HFFc6 (cell line): ENCODE measurements at places on chromosomes 16 and 17.

DNA sequence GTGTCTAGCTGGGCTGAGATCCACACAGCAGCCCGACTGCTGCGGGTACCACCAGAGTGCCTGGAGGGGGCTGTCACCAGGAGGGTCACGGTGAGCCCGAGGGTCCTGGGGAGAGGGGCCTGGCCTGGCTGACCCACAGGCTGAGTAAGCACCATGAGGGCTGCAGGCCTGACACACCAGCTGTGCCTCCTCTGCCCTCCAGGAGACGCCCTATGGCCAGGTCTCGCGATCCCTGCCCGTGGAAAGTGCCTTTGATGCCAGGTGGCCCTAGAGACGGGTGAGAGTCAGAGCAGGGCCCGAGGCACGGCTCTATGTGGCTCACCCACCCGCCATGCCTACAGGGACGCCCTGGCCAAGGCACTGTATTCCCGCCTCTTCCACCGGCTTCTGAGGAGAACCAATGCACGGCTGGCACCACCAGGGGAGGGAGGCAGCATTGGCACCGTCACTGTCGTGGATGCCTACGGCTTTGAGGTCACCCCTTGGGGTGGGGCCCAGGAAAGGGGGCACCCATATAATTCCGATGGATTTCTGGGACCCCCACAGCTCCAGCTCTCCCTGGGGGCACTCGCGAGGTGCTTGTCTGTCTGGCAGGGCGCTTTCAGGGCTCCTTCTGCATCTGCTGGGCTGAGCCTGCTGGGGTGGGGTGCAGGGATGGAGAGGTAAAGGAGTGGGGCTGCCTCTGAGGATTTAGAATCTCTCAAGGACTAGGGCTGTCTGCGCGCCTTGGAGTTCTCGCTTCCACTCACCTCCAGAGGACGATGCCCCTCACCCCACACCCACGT lies 7.1 kb downstream of the MYO15B start:
- no peak for DNase-seq

GRCh38 chr17:70414300-70414699 lies 245.0 kb downstream of the KCNJ2 start:
- DNase-seq, result no peak

GRCh38 chr17:66448026-66448639 lies 145.7 kb downstream of the PRKCA start:
- no peak for DNase-seq

DNA sequence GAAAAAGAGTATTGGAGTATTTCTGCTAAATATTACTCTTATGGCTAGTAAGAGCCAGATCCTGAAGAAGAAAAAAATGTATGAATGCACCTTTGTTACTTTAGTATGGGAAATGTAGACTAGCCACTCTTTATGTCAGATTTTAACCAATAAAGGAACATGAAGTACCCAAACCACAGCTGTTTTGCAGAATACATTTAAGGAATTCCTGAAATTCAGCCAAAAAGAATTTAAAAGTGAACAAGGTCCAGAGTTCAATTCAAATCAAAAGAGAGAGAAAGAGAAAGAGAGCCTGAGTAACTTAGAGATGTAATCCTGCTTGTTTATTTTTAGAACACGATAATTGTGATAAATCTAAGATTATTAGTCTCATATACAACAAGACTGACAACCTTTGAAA lies 1.2 kb downstream of the KCNJ16 start:
- DNase-seq, result no peak

- DNase-seq, result no peak
Observed at GRCh38 chr17:33435721-33436301, 142.7 kb upstream of the ASIC2 start.

GRCh38 chr17:19554393-19554792 lies 20.7 kb downstream of the SLC47A1 start:
- DNase-seq, result no peak

DNA sequence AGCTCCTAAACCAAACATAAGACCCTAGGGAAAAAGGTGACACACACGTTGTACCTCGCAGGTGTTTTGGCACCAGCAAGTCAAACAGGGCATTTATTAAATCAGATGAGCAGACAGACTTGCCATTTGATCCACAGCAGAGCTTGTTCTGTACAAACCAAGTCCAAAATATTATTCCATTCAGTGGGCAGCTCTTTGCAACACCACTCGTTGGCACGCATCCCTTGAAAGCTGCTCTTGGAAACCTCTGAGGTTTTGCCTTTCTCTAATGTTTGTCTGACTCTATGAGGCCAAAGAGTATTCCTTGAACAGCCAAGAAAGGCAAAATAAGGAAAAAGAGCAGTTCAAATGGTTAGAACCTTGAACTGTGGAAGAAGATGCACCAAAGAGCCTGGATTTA lies 12.7 kb downstream of the TMEM100 start:
- no peak for DNase-seq

DNA sequence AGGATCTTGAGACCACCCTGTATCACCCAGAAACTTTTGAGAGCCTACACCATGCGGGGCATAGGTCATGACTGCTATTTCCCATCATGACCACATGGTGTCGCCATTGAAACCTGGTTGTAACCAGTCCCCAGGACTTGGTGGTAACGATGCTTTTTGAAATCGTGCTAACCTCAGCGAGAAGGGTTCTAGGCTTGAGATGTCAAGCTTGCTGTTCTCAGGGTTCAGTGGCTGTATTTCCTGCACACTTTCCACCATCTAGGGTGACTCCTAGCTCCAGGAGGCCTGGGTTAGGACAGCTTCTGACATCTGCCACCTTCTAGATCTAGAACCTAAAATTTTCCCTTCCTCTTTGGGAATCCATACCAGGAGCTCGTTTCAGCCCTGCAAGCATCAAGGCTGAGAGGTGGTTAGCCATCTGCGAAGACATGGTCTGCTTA lies 13.0 kb upstream of the SPNS3 start:
- peak; percentile 54 for DNase-seq

- no peak for DNase-seq
Observed at GRCh38 chr17:72700226-72700625, 392.3 kb downstream of the SLC39A11 start.

- no peak for DNase-seq
Observed at GRCh38 chr16:49859125-49859811, 3.4 kb upstream of the ZNF423 start.

- no peak for DNase-seq
Observed at GRCh38 chr17:72730077-72730476, 362.4 kb downstream of the SLC39A11 start.

- DNase-seq, result no peak
Observed at GRCh38 chr17:70298929-70299531, 129.7 kb downstream of the KCNJ2 start.

DNA sequence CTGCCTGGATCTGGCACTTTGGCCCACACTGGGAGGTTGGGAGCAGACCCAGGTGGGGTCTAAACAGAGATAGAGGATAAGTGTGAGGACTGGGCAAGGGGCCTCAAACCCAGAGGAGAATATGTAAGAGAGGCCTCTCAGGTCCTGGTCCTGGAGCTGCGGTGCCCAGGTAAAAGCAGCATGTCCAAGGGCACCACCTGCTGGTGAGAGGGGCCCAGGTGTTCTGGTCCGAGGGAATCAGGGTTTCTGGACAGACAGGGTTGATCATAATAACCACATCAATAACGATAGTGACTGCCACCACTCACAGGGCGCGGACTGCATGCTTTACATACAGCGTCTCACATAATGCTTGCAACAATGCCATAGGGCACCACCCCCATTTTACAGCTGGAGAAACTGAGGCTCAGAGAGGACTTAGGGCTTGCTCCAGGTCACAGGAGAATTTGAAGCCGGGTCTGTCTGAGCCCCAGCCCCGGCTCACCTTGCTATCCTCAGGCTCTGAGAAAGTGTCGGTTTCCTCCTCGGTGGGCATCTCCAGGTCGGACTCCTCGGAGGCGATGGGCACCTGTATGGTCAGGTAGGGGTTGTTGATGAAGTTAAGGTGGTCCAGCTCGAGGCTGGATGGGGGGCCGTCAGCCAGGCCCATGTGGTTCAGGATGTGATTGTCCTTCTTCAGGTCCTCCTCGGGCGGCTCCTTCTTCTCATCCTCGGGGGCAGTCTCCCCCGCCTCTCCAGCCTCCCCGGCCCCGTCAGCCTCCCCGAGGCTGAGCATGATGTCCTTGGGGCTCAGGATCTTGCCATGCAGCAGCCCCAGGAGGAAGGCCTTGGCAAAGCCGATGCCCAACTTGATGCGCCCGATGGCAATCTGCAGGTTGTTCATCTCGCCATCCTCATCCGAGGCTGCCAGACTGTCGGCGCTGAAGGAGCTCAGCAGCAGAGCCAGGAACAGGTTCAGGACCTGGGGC lies 19.1 kb upstream of the CD79B start:
- no peak for DNase-seq

DNA sequence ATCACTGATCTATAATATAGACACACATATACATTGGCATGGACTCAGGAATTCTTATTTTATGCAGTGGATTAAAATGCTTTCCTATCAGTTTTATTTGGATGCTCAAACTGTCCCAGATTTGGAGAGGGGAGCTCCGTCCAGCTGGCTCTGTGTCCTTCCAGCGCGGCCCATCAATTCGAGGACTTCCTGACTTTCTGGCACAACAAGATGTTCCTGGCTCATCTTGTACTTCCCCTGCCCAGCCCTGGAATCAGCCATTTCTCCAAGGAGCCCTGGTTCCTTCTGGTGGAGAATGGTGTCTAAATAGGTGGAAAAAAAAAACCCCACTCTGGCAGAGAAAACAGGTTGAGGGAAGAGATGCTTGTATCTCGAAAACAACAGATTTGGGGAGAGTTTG lies 94.5 kb downstream of the CRISPLD2 start:
- no peak for DNase-seq

DNA sequence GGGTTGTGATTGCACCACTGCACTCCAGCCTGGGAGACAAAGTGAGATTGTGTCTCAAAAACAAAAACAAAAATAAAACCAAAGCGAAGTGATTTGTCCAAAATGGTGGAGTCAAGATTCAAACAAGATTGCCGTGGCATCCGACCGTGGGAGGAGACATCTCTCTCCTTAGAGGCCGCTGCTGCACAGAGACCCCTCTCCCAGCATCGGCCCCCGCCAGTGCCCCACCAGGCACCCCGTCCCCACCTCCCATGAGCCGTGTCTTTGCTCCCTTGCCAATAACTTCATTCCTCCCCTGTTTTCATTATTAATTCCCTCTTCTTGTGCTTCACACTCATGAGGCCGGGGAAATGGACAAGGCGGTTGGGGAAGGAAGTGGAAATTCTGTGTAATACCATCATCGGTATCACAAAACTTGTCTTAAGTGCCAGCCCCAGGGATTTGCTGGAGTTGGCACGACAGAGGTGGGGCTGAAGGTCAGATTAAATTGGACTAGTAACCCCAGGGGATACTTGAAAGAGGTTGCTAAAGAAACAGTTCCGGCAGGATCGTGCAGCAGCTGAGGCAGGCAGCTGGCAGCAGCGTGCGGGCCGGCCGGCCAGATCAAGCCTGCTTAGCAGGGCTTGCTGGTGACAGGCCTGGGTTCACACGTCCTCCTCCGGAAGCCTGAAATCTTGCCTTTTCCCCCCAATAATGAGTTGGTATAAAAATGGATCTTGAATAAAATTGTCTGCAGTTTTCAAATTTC lies 66.8 kb downstream of the RTN4RL1 start:
- DNase-seq, result no peak

GRCh38 chr17:17671369-17672129 lies 9.7 kb upstream of the RAI1 start:
- no peak for DNase-seq

DNA sequence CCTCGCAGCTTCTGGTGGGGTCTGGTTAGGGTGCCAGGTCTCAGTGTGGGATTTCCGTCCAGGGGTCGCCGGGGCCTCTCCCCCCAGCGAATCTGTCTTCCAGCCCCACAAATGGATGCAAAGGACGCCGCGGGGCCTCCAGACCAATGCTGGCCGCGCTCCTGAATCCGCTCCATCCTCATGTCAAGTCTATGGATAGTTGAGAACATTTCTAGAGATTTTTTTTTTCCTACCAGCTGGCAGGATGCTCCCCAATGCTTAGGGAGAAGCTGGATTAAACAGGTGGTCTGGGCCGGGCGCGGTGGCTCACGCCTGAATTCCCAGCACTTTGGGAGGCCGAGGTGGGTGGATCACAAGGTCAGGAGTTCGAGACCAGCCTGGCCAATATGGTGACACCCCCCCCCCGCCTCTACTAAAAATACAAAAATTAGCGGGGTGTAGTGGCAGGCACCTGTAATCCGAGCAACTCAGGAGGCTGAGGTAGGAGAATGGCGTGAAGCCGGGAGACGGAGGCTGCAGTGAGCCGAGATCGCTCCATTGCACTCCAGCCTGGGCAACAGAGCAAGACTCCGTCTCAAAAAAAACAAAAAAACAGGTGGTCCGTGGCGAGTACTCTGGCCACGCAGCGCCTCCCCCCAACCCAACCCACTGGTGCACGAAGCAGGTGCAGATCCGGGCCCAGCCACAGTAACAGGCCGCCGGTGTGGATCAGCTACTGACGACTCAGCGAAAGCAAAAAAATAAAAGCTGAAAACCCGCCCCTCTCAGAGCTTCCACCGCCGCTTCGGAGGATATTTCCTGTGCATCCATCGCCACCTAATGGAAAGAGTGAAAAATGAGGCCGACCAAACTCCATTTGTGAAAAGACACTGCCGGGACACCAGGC lies 1.1 kb upstream of the NXN start:
- DNase-seq, result peak; percentile 85

- DNase-seq, result no peak
Observed at GRCh38 chr16:22979038-22979437, 165.1 kb downstream of the HS3ST2 start.

- DNase-seq, result peak; percentile 11
Observed at GRCh38 chr17:79721993-79722671, 8.6 kb upstream of the ENPP7 start.

- DNase-seq, result peak; percentile 62
Observed at GRCh38 chr17:48037036-48037837, at the start of gene COPZ2. TSS of gene COPZ2 (minus strand) at chr17:48037797. CDS start at chr17:48037777, 20 bp downstream.

DNA sequence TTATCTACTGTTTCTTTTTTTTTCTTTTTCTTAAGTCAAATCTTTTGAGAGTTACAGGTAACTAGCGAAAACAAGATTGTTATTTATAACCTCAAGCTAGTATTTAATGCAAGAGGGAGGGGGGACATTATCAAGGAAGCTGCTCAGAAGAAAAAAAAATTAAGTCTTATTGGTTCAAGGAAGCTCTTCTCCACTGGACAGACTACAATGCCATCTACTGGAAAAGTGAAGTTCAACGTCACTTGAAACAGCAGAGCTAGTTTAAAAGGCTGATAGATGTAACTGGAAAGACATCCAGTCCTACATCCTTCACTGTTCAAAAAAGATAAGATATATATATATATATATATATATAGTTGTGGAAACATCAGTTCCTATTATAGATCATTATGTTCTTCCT lies 418.0 kb upstream of the PSMD7 start:
- DNase-seq, result peak; percentile 66

GRCh38 chr17:78341559-78342448 lies 18.1 kb downstream of the SOCS3 start:
- peak; percentile 68 for DNase-seq

DNA sequence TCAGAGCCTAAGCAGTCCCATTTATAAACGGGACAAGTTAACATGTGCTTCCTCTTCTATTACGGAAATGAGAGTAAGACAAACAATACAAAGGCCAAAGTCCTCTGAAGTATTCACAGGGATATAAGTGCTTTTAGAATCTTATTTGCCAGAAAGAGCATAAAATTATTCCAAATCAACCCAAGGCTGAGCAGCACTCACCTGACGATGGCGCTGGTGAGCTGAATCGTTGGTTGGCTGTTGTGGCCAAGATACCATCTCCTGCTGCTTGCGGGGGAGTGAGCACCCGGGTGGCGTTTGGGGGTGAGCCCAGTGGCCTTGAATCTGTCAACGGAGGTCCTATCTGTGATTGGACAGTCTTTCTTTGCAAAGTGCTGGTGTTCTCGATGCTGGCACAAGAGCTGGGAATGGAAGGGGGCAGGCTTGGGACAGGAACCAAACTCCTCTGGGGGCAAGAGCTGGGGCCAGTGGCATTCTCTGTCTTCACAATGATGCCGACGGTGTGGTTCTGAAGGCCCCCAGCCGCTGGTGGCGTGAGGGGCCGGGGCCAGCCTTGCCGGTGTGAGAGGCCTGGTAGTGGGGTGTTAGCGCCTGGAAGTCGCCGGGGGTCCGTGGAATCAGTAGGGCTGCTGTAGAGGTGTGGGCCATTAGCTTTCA lies 9.5 kb upstream of the DHRS13 start:
- DNase-seq, result no peak
